ENCODE measurements at places on chromosomes 6 and 20.

DNA sequence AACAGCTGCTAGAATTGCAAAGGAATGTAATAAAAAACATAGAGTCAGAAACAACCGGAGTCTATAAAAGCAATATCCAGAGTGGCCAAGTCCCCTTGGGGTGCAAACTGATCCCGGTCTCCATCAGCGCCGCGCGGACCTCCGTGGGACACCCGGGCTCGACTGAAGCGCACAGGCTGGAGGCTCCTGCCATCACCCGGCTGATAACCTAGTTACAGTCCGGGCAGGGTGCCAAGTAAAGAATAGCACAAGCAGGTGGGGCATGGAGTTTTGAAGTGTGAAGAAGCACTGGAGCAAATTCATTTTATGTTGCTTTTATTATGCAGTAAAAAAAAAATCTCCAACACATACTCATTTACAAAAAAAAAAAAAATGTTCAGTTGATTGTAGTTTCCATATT, 205.1 kb upstream of the GMDS start:
- H3K4me3 ChIP-seq: no peak overlapping the region
- DNase-seq: no peak
- no peaks in the 10 kb centered on the region for H3K36me3 ChIP-seq
- H3K27ac ChIP-seq: no peak overlapping the region
- no peaks in the 10 kb centered on the region for H3K4me1 ChIP-seq
- no peaks in the 10 kb centered on the region for H3K27me3 ChIP-seq

GRCh38 chr6:169019727-169020491, 233.7 kb downstream of the THBS2 start:
- H3K27me3 ChIP-seq: no peaks in the 10 kb centered on the region
- H3K4me3 ChIP-seq: no peak overlapping the region
- H3K36me3 ChIP-seq: no peaks in the 10 kb centered on the region
- no peak overlapping the region for H3K27ac ChIP-seq
- DNase-seq: no peak

DNA sequence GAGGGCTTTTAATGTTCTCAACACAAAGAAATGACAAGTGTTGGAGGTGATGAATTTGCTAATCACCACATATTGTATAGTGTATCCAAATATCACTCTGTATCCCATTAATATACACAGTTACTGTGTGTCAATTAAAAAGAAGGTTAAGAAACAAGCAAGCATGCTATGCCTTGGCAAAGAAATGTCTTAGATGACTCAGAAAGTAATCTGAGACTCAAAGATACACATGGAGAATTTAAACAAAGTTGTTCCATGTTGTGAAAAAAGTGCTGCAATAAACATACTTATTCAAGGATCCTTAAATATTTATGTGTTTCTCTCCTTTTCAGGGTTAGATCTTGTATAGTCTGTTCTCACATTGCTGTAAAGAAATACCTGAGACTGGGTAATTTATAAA, 300.9 kb downstream of the DHX35 start:
- H3K36me3 ChIP-seq: no peaks in the 10 kb centered on the region
- H3K27ac ChIP-seq: no peak overlapping the region
- no peaks in the 10 kb centered on the region for H3K27me3 ChIP-seq
- no peaks in the 10 kb centered on the region for H3K4me1 ChIP-seq

GRCh38 chr20:23632711-23633573, 4.8 kb downstream of the CST3 start:
- no peaks in the 10 kb centered on the region for H3K27me3 ChIP-seq
- H3K4me1 ChIP-seq: no peaks in the 10 kb centered on the region
- H3K4me3 ChIP-seq: no peak overlapping the region

DNA sequence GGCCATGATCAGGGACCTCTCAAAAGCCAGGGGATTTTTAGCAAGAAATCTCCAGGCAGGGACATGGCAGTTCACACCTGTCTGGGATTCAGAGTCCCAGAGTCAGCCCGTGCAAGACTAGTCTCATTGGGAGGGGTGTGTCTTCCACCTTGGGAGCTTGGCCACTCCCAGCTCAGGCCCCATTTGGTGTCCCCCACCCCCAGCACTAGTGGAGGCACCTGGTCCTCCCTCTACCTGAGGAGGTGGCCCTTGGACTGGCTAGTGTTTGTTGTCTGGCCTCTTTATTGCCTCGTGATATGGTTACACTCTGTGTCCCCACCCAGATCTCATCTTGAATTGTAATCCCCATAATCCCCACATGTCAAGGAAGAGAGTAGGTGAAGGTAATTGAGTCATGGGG, 140.8 kb upstream of the PHACTR3 start:
- no peak overlapping the region for H3K4me3 ChIP-seq
- H3K27ac ChIP-seq: no peak overlapping the region
- DNase-seq: no peak
- no peaks in the 10 kb centered on the region for H3K4me1 ChIP-seq
- H3K27me3 ChIP-seq: no peaks in the 10 kb centered on the region

DNA sequence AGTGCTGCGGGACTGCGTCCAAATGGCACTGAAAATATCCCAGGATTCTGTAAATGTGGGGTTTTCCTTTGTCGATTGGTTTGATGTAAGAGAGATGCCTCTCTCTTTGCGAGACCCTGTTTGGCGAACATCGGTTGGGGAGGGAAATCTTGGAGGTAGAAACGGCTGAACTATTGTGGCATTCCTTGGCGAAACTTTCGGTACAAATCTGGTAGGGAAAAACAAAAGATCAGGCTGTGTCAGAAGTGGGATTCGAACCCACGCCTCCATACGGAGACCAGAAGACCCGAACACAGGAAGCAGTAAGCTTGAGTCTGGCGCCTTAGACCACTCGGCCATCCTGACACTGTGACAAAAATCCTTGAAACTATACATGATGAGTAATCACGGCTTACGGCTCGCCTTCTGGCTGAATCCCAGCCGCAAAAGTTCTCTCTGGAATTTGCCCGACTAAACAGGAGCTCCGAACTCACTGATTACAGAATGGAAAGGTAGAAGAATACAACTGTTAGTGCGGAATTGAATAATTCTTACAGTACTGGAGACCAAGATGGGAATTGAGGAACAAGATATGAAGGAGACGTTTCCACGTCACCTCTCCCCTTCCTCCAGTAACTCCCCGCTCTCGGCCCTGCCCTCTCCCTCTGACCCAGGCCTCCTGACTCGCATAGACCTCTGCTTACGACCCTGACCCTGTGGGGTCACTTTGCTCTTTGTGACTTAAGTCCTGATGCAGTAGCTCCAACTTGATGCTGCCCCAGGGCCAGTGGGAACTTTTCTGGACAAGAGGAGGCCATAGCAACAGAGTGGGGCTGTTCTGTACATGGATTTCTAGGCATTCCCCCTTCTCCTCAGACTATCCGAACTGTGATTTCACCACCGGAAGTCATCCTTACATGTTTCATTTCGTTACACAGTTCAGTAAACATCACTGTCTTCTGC, 132.8 kb upstream of the ZNF184 start:
- H3K4me1 ChIP-seq: no peaks in the 10 kb centered on the region
- H3K4me3 ChIP-seq: no peak overlapping the region
- H3K27ac ChIP-seq: no peak overlapping the region
- peaks cover 20% of the 10 kb centered on the region for H3K27me3 ChIP-seq
